ENCODE measurements at places on chromosomes 3 and 15.

DNA sequence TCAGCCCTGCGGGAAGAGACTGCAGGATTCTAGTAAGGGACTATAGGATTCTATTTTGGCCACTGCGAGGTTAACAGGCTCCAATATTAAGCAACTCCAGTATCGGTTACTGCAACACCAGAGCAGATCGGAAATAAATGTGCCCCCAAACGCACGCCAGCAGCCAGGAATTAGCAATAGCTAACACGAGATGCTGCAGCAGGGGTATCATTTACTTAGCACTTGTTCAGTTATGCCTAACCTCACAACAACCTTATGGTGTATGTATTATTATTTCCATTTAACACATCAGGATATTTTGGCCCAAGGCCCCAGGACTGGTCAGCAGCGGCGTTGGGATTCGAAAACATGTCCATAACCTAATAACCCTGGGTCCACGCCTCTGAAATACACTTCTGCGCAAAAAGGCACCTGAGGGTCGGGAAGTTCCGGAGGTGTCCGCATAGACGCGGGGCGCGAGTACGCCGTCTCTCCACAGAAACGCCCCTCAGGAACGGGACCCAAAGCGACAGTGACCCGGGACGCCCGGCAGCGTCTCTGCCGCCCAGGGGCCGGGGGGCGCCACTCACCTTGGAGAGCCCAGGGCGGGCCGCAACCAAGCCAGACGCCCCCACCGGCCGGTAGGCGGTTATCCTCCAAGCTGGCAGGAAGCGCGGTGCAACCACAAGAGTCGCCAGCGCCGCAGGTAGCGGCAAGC, 681 bp downstream of the PIK3CB start:
- no peaks in the 10 kb centered on the region for H3K36me3 ChIP-seq
- peak overlapping the region; percentile 83 for H3K4me3 ChIP-seq
- no peaks in the 10 kb centered on the region for H3K27me3 ChIP-seq
- peak overlapping the region; percentile 86 for H3K27ac ChIP-seq

- H3K27ac ChIP-seq: no peak overlapping the region
- no peak overlapping the region for H3K4me3 ChIP-seq
- DNase-seq: no peak
- no peaks in the 10 kb centered on the region for H3K4me1 ChIP-seq
- H3K36me3 ChIP-seq: no peaks in the 10 kb centered on the region
Observed at GRCh38 chr3:29436612-29437323, 155.9 kb downstream of the RBMS3 start.

DNA sequence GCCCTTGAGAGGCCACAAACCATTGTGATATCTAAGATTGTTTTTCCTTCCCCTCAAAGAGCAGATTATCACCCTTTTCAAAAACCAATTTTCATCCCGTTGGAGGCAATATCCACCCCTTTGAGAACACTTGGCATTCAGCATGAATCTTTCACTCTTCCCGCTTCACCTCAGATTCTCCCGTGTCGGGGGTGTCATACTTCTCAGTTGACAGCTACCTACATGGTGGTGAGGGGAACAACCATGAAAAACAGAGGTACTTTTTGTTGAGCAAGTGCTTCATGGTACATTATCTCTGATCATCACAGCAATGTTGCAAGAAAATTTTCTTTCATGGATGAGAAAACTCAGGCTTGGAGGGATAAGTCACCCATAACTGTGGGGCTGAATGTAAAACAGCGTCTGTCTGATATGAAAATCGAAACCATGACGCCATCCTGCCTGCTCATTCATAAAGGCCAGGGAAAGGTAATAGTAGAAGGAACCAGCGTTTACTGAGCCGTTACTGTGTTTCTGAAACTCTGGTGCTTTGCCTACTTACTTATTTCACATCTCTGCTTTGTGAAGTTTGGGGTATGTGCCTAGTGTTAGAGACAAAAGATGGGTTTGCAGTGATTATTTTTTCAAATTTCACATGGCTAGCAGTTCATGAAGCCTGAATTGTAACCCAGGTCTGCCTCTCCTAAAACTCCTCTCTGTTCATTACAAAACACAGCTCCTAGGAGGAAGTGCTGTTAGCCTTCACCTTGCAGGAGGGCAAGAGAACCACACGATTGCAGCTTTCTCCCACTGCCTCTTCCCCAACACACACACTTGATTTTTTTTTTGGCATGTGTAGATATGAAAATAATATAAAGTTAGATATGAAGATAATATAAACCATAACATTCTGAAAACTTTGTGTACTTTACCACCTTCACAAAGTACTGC, 35.4 kb downstream of the SV2B start:
- no peaks in the 10 kb centered on the region for H3K36me3 ChIP-seq
- no peak overlapping the region for H3K4me3 ChIP-seq
- H3K4me1 ChIP-seq: no peaks in the 10 kb centered on the region
- no peak overlapping the region for H3K27ac ChIP-seq

DNA sequence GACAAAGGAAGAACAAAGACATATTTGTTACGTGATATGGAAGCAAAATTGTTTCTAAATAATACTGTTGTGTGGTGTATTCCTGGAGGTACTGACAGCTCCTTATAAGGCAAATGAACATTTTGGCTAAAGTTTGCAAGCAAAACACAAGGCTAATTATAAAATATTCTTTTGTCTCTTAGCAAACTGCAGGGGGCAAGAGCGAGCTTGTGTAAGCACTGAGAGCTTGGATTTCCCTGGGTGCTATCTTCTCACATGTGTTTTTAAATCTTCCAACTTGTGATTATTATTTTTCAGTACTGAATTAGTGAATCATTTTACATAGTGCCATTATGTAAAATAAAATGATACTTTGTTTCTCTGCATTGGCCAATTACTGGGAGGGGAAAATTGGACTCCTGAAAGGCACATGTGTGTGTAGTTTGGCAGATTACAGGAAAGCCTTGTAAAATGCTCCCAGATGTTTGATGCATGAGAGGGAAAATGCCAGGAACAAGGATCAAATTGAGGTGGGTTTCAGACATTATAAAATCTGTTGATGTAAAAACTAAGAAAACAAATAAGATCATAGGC, 611.5 kb downstream of the AGBL1 start:
- no peak overlapping the region for H3K4me3 ChIP-seq
- DNase-seq: no peak
- H3K4me1 ChIP-seq: no peaks in the 10 kb centered on the region
- no peaks in the 10 kb centered on the region for H3K36me3 ChIP-seq
- H3K27me3 ChIP-seq: no peaks in the 10 kb centered on the region
- no peak overlapping the region for H3K27ac ChIP-seq

- H3K4me1 ChIP-seq: no peaks in the 10 kb centered on the region
- no peak for DNase-seq
- no peaks in the 10 kb centered on the region for H3K27me3 ChIP-seq
- H3K4me3 ChIP-seq: no peak overlapping the region
- H3K36me3 ChIP-seq: no peaks in the 10 kb centered on the region
- H3K27ac ChIP-seq: no peak overlapping the region
Observed at GRCh38 chr3:119973018-119973646, 121.1 kb downstream of the GSK3B start.

DNA sequence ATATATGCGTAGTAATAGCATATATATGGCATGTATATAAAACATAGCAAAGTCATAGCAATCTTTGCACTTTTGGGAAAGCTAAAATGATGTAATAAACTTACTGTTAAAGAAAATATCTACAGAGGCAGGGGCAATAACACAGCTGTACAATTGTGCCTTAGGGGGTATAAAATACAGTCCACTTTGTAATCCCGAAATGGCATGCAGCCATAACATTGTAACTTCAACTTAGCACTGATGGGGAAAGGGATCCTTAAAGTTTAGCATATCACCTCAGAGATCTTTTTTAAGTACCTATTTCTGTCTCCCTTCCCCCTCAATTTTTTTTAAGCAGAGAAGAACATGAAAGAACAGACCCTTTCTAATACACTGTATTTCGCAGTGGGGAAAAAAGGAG, 40.8 kb downstream of the PLD1 start:
- no peak for DNase-seq
- H3K36me3 ChIP-seq: no peaks in the 10 kb centered on the region
- H3K4me3 ChIP-seq: no peak overlapping the region
- no peak overlapping the region for H3K27ac ChIP-seq
- H3K27me3 ChIP-seq: no peaks in the 10 kb centered on the region

Measured in effector memory CD4-positive, alpha-beta T cell (primary cell).